Stimulated activated CD8-positive, alpha-beta memory T cell treated with anti-CD3 and anti-CD28 coated beads, Interleukin-4, amount 100 ng/mL, for 48 hours (primary cell): ENCODE measurements at places on chromosomes 16 and 17.

DNA sequence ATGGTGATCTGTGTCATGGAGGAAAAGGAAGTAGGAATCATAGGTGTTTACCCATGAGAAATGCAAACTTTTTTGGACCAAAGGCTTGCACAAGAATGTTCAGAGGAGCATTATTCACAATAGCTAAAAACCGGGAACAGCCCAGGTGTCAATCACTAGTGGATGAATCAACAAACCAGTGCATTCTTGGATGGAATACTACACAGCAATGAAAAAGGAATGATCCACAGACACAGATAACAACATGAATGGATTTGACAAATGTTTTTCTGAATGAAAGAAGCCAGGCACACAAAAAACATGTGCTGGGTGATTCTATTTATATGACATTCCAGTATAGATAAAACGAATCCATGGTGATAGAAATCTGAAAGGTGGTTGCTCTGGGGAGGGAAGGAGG lies 36.0 kb downstream of the WSCD1 start:
- no peak for DNase-seq

DNA sequence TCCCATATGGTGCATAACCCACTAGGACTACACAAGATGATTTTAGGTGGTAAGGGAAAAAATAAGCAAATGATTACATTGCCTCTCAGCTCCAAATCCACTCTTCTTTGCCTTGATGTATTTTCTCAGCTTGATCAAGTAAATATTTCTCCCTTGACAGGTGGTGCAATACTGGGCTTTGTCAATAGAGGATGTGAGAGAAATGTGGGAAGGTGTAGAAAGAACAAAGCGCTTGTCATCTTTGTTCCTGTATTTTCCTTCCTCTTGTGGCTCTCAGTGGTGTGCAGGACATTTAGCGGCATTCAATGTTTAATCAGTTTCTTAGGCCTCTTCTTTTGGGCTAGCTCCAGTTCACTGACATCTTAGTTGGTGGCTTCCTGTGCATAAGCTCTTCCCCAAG lies 1165.8 kb upstream of the GOT2 start:
- no peak for DNase-seq

DNA sequence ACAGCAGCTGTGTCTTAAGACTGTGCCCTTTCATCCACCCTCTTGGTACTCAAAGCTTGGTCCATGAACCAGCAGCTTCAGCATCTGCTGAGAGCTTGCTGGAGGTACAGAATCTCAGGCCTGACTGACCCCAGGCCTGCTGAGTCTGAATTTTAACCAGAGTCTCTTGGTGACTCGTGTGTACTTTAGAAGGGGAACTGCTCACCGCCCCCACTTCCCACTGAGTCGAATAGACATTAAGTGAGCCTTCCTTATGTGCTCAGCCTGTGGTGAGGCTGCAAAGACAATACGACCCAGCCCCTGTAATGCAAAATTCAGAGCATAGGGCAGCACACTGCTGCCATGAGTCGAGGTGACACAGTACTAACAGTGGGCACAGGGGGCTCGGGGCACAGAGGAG lies 662.8 kb downstream of the WWOX start:
- no peak for DNase-seq

DNA sequence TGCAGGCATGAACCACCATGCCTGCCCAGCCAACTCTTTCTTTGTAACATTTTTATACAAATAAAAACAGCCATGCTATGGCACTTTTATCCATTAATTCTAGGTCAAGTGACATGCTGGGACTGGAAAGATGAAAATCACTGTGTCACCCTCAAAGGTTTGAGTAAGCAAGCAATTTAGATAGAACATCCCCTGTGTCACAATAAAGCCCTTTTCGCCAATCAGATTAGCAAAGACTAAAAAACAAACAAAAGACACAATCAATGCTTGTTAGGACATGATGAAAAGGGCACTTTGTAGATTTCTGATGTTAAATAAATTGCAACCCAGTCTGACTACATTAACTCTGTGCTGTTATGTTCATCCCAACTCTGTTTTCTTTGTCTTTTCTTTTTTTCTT lies 26.4 kb downstream of the CHP2 start:
- DNase-seq = no peak

DNA sequence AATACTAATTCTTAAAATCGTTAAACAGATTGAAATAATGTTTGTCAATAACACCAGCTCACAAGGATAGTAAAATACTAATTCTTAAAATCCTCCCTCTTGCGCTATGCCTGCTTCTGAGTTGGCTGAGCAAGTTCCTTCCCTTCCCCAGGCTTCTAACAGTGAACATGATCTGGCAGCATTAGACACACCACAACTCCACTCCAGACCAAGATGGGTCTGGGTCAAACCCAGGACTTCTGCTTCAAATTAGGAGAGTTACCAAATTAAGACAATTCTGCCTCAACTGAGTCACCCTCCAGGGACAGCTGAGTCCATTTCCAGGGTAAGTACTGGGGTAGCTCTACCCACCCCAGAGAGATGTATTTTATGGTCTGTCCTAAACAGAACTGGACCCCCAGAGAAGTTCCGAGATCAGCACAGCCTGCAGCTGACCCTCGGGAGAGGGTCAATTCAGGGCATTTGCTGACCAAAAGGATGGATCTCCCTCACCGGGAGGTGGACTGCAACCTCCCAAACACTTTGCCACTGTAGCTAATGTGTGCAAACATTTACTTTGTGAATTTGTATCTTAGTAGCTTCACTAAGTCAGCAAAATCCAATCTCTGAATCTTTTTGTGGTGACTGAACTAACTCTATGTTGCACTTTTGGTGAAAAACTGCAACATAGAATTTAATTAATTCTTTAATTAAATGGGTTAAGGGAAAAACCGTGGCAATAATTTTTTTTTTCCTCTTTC lies 48.8 kb downstream of the ADCY9 start:
- DNase-seq = no peak

DNA sequence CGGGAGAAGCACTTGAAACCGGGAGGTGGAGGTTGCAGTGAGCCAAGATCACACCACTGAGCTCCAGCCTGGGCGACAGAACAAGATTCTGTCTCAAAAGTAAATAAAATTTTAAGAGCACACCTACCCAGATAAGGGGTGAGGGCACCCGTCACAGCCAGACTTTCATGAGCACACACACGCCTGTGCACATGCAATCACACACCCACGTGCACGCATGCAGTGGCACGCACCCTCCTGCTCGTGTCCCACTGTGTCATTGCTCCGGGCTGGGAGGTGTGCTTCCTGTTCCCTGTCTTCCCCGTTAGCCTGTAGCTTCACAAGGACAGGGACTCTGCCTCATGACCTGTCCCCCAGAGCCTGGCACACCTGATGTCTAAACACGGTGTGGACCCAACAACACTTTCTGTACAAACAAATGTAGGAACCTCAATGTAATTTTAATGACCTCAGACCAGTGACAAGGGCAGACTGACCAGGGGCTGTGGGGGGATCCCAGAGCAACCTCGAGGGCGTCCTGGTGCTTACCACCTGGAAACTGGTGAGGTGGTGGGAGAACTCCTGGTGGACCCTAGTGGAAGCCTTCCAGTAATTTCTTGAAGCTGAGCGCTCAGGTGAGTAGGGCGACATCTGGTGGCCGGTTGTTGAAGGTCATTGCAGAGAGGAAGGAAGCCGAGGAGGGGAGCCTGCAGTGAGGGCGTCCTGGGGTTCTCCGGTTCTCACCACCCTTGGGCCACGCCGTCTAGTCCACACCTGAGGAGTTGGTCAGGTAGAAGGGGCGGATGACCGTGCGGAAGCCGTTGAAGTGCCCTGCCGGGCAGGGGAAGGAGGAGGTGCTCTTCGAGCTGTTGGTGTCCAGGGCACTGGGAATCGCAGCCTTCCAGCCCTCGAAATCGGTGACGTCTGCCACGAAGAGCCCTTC lies 8.6 kb downstream of the LGALS3BP start:
- peak; percentile 90 for DNase-seq

DNA sequence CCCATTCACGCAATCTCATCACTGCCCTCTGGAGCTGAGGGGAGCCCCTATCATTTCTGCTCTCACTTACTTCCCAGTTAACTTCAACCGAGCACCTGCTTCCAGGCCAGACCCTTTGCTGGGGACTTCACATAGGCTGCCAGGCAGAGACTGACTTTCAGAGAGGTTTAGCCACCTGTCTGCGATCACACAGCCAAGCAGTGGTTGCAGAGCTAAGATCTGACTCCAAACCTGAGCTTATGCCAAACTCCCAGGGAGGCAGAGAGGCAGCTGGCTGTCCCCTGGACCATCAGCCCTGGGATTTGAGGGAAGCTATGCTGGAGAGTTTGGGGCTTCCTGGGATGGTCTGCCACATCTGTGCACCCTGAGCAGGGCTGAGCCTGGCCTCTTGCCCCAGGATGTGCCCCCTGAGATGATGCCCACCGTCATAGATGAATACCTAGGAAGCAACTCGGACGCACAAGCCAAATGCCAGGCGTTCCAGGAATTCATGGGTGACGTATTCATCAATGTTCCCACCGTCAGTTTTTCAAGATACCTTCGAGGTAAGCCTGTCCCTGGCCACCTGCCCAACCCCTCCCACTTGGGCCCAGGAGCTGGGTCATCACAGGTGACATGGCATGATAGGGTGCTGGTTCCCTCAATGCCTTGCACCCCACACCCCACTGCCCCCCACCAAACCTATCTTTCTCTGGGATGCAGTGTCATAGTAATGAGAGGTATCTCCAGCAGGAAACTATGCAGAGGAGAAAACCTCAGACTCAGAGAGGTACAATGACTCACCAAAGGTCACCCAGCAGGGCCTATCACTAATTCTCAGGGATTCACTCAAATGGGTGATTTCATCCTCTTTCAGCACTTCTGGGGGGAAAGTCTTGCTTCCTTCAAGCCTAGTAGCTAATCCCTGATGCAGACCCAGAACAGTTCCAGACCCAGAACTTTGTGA lies 10.0 kb downstream of the CES3 start:
- DNase-seq = no peak

DNA sequence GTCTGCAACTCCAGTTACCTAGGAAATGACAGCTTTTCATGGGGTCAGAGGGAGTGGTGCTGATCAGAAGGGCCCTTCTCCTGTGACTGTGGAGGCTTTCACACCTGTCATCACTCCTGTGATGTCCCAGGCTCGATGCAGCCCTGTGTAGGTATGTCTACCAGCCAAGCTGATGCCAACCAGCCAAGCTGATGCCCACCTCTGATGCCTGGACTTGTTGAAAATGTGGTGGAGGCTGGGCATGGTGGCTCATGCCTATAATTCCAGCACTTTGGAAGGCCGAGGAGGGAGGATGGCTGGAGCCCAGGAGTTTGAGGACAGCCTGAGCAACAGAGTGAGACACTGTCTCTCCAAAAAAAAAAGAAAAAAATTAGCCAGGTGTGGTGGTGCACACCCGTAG lies 33.7 kb upstream of the RGS9 start:
- DNase-seq = no peak
